ENCODE measurements at places on chromosomes 12 and 14.

DNA sequence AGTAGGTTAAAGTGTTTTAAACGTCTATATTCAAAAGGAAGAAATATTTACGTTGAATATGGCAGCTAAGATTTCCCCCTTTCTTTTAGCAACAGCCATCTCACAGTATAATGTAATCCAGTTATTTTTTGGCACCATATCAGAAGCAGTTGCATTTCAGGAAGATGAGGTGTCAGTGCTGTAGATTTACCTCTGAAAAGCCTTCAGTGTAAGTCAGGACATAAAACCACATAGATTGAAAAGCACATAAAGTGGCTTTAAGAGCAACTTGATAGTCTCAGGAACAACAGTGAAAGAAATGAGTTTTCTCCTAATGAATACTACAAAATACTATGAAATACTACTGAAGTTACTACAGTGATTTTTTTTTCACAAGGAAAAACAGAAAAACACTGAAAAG, 6.9 kb downstream of the MLH3 start:
- DNase-seq = no peak

DNA sequence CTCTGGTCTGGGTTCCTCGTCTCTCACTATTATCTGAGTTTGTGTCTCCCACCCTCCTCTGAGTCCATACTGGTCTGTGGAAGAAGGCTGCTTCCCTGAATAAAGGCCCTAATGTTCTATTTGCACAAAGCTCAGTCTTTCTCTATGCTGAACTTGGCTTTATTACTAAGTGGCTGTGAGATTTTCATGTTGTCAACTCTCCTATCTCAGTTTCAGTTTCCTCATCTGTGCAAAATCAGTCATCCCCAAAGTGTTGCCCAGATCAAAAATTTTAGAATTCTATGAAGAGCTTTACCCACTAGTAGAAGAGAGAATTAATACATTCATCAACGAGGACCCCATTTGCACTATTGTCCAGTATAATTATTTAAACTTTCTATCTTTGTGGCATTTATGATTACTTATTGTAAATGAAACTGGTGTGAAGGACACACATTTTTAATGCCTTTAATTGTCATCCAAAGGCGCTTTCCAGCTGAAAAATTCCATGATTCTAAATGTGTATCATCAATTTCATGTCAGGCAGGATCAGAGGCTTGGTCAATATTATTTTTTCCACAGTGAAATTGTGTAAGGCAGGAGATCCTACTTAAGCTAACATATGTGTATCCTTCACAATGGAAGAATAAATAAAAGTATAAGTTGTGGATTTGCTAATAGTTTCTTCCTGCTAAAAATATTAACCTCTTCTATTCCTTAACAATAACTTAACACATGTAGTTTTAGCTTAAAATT, 79.1 kb upstream of the EEA1 start:
- DNase-seq = no peak

DNA sequence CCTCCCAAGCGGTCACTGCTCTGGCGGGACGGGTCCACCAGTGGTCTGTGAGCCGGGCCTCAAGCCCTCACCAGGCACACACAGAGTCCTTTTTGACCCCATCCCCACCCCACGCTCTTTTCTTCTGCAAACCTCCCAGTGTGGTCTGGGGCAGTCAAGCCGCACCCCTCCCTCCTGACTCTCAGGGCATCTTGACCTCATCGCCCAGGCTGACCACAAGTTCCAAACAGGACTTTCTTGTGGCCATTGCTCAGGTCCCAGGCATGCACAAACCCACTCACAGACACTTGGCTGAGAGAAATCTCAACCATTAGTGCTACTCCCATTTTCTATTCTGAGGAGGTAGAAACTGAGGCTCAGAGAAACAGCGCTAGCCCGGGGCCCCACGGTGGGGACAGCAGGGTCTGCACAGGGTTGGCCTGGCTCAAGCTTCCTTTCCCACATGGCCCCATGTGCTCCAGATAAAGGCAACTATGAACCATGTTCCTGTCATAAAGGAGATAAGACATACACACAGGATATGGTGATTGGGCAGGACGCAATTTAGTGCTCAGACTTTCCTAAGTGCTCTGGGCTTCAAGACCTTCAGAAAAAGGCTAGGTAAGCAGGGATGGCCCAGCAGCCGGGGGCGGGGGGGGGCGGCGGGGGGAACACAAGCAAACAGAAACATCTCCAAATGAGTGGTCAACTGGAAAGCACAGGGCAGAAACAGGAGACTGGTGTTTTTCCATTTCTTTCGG, 69.6 kb downstream of the ITPK1 start:
- no peak for DNase-seq

DNA sequence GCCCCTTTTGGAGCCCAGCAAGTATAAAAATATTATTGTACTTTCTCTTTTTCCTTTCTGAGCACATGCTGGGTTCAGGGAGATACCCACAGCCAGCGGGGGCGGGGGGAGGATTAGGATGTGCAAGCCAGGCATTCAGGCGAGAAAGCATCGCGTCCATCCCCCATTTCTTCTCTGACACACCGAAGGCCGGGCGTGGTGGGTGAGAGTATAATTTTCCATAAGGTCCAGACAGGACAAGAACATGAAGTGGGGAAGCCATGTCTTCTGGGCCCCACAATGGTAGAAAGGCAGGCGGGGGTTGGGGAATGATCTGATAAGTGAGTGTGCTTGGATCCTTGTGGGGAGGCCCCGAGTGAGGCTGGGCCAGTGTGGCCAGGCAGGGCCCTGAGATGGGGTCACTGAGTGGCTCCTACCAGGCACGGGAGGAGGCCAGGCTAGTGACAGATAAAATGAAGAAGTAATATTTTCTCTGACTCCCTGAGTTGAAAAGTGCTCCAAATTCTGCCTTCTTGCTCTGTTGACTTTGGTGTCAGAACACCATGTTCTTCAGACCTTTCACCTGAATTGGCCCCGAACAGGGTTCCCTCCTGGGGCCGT, 10.7 kb upstream of the LRTM2 start:
- no peak for DNase-seq

DNA sequence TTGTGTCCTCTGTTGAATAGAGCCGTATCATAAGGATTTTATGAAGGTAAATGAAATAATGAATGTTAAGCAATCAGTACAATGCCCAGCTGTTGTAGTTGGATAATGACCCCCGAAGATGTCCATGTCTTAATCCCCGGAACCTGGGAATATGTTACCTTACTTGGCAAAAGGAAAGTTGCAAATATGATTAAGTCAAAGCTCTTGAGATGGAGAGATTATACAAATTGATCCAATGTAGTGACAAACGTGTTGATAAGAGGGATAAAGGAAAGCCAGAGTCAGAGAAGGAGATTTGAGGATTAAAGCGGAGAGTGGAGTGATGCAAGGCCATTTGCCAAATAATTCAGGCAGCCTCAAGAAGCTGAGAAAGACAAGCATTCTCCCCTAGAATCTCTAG, 19.2 kb upstream of the MGAT4C start:
- DNase-seq = no peak
